ENCODE measurements at places on chromosomes 11 and 22.

DNA sequence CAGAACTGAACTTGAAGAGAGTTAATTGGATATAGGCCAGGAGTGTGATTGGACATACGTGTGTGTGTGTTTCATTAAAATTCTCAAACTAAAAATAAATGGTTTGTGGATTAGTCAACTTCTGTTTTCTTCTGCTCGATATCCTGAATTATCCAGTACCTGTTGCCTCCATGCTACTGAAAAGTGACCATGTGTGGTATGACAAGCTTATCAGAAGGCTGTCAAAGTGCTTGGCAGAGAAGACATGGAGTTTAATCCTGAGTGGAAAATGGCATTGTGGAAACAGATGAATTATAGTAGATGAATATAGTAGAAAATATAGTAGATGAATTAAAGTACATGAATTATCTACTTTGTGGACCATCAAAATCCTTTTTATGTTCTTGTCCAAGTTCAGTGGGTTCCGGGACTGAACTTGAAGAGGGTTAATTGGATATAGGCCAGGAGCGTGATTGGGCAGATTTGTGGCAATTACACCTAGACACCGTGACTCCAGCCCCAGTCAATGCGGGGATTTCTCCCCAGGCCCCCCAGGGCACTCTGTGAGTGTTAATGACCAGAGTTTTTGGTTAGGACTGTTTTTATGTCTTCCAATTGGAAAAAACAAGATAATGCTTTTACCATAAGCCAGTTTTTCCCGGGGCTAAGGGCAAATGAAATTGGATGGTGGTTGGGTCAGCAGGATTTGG, 30.1 kb downstream of the GRAMD1B start:
- no peak for DNase-seq

DNA sequence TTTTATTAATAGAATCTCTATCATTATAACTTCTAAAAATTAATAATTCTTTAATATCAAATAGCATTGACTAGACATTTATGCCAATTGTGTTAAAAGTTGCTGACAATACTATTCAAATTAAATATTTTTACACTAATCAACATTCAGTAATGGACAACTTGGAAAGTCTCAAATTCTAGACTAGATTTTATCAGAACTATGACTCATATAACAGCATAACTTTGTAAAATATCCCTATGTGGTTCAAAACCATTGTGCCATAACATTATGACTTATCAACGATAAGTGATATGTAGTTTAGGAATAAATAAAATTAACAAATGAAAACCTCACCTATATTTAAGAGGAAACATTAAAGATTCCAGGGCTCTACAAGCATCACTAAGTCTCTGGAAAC, 291.8 kb downstream of the SBF2 start:
- DNase-seq = no peak

GRCh38 chr11:95262994-95263765, 32.2 kb upstream of the SESN3 start:
- no peak for DNase-seq

DNA sequence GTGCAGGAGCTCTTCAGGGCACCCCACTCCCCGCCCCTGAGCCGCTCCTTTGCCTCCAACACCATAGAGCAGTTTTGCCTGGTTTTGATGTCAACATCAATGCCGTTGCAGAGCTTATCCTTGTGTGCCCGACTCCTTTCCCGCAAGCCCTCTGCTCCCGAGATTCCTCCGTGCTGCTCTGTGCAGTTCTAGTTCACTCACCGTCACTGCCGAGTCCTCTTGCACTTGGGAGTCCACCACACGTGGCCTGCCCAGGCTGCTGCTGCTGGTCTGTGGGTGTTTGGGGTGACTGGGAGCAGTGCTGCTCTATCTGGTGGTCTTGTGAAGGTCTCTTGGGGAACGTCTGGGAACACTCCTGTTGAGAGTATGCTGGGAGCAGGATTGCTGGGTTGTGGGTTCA, 63.8 kb upstream of the ANO1 start:
- DNase-seq = no peak

DNA sequence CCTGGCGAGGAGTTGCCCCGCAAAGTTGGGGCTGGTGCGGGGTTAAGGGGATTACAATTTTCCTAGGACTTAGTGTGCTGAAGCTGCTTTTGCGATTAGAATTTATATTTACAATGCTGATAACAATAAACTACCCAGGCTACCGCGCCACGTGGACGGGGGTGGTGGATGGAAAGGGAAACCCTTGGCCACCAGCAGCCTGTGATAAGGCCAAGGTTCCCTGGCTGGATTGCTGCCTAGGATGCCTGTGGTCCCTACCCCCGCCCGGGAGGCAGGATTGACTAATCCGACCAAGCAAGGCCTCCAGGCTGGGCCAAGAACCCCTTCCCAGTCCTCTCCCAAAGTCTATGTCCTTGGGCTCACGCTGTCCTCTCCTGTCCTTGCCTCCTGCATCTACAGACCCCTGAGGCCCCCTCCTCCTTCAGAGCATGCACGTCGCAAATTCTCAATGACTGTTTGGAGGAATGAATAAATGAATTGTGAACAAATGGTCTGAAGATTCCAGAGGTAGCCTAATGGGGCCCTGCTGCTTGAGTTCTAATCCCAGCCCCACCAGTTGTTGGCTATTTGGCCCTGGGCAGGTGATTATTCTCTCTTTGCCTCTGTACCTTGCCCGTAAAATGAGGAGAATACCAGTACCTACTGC, 7.6 kb upstream of the CHKA start:
- DNase-seq = no peak

- no peak for DNase-seq
Measured at GRCh38 chr11:44221992-44222391, 87.9 kb downstream of the ALX4 start.

- DNase-seq = no peak
Measured at GRCh38 chr11:10415817-10416392, 39.2 kb upstream of the AMPD3 start.

DNA sequence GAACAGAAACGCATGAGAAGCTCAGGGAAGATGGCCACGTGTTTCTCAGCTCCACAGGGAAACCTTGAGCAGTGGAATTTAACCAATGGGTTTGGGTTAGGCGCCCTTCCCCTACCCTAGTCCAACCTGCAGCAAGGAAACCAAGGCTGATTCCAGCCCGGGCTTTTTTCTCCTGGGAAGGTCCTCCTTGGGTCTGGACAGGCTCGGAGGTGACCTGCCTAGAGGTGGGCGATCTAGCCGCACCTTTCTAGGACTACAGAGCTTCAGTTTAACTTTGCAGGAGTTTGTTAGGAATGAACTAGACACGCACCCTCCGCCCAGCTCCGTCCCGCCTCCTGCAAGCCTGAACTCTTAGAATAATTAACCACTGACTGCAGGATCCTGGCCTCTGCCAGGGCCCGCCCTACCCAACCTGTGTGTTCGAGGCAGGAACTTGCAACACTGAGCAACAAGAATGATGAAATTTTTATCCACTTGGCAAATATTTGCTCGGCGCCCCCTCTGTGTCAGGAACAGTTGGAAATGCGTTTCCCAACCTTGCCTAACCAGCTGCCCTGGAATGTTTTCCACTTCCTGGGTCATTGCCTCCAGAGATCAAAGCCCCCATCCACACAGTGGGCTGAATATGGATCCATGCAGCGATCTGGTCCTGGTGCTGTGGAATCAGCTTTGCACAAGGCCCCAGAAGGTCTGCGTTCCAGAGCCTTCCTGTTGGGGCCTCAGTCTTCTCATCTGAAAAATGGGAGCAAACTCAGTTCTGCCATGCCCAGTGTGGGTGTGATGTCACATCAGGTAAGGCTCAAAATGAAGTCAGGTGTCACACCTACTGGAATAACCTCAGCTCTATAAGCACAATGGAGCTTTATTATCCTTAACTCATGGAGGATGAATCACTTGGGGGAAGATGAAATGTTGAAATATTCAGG, 13.3 kb downstream of the MPST start:
- no peak for DNase-seq

DNA sequence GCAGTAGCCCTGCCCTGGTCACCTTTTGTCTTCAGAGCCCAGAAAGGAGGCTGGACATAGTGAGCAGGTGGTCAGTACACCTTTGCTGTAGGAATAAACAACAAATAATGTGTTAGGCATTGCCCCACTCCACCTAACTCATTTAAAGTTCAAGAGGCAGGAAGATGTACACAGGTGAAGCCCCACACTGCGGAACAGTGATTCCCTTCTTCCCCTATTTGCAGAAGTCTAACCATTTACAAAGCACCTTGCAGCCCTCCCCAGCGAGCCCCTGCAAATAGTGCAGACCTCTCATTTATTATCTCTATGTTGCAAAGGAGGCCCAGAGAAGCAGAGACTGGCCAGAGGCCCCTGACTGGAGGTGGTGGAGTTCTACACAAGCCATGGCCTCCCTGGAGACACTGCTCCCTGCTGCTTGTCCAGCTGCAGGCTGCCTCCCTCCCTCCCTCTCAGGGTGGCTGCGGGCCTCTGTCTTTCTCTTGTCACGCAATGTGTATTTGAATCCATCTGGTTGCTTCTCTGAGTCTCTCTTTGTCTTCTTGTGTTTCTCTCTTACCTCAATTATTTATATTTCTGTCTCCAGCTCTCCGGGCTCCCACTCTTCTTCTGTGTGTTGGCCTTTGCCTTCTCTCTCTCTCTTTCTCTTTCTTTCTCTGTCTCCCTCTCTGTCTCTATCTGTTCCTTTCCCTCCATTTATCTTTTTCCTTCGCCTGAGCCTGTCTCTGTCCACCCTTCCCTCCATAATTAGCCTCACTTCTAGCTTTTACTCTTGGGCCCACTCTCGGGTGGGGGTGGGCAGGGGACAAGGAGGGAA, 59.1 kb upstream of the PRDM11 start:
- no peak for DNase-seq

All from CD8-positive, alpha-beta memory T cell (primary cell).